ENCODE measurements at places on chromosomes 3 and 15.

GRCh38 chr15:62343397-62343796 is 178.3 kb upstream of the C2CD4B start:
- no peak for DNase-seq

DNA sequence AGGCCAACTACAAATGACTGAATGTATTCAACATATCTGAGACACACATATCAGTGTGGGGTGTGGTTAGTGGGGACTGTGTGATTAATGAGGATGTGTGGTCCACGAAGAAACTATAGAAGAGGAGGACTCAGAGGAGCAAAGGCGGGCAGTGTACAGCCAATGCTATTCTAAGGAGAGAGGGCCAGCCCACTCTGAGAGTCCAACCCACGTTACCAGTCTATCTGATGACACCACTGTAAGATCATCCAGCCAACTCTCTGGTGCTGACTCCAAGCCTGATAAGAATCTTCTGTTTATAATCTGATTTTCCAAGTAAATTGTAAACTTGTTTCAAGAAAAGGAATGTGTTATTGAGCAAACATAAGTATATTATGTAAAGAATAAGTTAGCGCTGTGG is 47.2 kb downstream of the MCF2L2 start:
- DNase-seq, result no peak

DNA sequence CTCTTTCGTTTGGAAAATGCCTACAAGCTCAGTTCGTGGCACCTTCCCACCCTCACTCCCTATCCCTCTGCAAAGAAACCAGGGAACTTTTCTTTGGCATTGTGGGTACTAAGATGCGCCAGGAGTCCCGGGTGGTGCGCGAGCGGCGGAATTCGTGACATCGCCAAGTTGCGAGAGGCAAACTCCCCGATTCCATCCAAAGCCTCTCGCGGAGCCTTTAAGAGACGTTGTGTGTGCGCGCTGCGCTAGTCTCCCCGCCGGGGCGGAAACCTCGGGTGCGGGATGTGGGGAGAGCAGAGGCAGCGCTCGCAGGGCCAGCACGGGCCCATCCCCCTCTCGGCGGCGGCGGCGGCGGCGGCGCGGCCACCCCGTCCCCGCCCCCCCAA is 443 bp upstream of the NR2F2 start:
- DNase-seq, result no peak

DNA sequence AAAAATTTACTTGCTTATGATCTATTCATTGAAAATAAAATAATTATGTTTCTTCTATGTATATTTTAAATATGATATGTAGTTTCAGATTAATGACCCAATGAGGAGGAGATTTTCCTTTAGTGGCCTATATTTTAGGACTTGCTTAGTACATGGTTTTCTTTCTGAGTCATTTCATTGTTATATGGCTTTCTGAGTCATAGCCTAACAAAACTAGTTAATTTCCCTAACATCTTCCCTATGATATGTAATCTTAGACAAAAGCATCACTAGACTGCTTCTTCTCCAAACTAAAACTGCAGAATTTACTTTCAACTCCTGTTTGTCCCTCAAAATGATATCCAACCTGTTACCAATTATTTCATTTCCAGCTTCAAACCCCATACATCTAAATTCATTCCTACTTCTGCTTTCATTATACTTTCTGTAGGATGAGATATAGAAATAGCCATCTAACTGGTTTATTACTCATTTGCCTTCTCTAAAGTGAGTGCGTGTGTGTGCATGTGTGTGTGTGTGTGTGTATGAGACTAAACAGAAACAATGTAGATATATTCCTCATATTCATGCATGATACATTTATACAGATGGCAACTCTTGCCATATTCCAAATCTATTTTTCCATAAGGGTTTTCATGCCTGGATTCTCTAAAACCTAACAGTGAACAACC is 915.0 kb upstream of the GBE1 start:
- DNase-seq, result no peak

DNA sequence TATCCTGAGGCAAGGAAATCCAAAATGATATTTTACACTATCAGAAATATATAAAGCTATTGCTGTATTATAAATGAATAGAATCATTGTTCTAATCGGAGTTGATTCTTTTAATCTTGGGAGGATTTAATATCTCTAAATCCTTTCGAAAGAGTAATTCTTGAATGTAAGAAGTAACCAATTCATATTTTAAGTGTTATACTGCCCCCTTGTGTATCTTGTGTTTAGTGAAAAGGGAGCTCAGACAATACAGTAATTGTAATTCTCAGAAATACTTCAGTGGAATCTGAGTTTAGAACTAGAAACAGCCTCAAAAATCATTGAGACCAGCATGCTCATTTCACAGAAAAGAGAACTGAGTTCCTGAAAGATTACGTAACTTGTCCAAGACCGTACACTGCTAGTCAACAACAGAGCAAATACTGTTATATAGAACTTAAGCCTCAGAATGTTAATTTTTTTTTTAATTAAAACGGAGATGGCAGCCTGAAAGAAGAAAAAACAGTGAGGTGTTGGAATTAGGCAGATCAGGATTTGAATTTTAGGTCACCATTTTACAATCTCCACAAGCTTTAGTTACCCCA is 42.9 kb downstream of the PLCH1 start:
- DNase-seq, result no peak

DNA sequence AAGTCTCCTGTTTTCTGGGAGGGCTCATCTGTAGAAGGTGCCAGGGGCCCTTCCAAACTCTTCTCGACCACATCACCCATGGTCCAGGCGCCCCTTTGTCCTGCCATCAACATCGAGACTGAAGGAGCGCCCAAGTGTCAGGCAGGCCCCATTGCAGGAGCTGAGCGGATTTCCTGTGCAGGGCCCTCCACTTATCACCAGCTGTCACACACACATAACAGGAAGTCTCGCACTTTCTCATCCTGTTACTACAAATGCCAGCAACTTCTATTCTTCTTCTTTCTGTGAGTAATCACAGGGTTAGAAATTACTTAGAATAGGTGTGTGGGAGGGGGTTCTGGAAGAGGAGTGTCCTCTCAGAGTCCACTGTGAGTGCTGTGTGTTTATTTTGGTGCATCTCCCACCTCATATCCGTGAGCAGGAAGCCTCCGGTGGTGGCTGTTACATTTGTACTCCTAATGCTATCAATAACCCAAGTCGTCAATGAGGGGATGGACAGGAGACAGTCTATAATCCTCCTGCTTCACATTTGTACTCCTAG is at the start of gene KLHL6:
Gene KLHL6, minus strand, starts transcription at position 166 of the 541 bp plus-strand sequence. Its CDS starts 53 bp downstream, at position 113.
- peak; percentile 61 for DNase-seq

DNA sequence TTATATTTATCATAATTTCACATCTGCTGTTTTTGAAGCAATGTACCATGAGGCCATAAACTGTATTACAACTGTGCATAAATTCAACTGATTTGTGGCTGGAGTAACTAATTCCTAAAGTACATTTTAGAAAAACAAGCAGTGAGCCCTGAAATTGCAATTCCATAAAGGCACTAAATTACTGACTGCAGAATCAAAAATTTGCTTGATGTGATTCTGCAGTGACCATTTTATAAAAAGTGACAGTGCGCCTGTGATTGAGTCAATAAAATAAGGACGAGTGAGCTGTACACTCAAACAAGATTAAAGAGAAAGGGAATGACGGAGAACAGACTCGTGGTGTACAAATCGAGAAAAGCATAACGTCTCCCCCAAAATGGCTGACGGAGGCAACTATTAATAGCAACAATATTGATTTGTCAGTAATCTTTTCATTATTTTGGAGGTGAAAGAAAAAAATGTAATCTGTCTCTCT is 121.4 kb upstream of the MEIS2 start:
- DNase-seq, result no peak

DNA sequence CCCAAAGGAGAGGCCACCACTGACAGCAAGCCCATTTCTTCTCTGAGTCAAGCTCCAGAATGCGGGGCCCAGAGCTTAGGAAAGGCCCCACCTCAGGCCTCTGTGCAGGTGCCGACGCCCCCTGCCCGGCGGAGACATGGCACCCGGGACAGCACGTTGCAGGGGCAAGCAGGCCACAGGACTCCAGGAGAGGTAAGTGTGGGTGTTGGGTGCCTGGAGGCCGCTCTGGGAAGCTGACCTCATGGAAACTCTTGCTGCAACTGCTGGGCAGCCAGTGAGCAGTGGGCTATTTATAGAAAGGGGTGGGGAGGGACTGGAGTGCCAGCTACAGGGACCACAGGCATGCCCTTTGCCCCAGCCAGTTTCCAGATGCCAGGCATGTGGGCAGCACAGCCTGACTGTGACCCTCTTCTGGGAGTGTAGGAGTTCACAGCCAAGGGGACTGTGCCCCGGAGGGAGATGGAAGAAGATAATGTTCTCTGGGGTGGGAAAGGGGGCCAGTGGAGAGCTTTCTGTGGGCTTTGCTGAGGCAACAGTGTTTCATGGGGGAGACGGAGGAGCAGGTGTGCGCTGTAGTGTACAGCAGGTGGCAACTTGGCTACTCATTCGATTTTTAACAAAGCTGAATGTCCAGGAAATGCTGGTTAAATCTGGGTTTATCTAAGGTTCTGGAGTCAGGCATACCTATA is 23.7 kb downstream of the ALPK3 start:
- DNase-seq, result no peak

DNA sequence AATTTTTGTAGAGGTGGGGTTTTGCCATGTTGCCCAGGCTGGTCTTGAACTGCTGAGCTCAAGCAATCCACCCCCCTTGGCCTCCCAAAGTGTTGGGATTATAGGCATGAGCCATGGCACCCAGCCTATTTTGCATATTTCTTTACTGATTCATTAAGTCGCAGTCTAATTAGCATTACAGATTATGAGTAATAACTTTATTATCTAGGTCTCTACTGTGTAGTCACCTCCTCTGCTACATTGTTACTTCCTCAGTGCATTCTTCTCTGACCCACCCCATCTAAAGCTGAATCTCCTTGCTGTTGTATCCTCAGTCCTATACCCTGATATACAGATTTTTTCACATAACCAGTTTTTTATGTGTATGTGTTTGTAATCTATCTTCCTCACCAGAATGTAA is 61.7 kb downstream of the TFDP2 start:
- no peak for DNase-seq

GRCh38 chr3:180116203-180116602 is 79.5 kb upstream of the PEX5L start:
- no peak for DNase-seq

DNA sequence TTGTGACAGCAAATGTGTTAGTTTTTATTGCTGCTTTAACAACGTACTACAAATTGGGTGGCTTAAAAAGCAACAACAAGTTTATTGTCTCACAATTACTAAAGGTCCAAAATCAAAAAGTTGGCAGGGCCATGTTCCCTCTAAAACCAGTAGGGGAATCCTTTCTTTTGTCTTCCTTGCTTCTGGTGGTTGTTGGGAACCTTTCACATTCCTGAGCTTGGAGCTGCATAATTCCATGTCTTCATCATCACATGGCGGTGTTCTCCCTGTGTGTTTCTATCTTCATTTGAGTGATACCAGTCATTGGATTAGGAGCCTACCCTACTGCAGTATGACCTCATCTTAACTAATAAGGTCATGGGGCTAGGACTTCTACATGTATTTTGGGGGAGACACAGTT is 7.4 kb downstream of the SPRED1 start:
- DNase-seq, result no peak

DNA sequence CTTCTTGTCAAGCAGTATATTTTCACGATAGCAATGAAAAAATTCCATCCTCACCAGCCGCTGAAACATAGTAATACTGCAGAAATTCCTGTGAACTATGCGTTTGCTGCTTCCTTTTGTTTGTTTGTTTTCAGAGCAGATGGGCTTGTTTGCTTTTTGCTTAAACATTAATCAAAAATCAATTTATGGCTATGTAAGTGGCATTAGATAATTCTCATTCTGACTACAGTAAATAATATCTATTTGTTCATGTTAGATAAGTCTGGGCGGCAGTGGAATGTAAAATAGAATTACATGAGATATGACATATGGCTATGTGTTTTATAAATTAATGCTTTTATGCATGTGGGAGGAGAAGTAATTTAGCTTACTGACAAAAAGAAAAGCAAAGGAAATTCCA is 163.7 kb downstream of the PGPEP1L start:
- no peak for DNase-seq

GRCh38 chr3:117665296-117665695 is 955.7 kb downstream of the TUSC7 start:
- DNase-seq, result no peak

DNA sequence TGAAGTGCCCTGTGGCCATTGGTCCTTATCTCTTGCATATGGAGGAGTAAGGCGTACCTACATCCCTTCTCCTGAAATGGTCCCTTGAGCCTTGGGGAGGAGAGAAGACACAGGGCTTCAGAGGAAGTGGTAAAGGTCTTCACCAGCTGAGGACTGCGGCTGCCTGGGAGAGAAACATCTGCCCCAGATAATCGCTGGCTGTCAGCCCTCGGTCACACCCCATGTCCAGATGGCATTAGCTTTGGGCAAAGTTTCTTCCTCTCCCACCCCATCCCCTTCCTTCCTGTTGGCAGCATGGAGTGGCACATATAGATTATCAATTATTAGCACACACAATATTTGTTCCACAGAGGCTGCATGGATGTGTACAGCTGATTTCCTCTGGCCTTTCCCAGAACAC is 61.6 kb downstream of the LRTM1 start:
- no peak for DNase-seq

- DNase-seq, result no peak
Measured at GRCh38 chr3:42210726-42211125, 55.3 kb downstream of the CCK start.

- no peak for DNase-seq
Measured at GRCh38 chr3:177624528-177625495, 427.5 kb upstream of the TBL1XR1 start.

GRCh38 chr3:152719264-152719663 is 115.7 kb upstream of the P2RY1 start:
- DNase-seq, result no peak

GRCh38 chr3:48915296-48915695 is 3.3 kb upstream of the ARIH2 start:
- DNase-seq, result no peak

- DNase-seq, result peak; percentile 44
Measured at GRCh38 chr15:84981711-84982300, at the start of gene PDE8A. PDE8A (plus strand) TSS chr15:84981856; CDS start chr15:84982163, 307 bp downstream.

DNA sequence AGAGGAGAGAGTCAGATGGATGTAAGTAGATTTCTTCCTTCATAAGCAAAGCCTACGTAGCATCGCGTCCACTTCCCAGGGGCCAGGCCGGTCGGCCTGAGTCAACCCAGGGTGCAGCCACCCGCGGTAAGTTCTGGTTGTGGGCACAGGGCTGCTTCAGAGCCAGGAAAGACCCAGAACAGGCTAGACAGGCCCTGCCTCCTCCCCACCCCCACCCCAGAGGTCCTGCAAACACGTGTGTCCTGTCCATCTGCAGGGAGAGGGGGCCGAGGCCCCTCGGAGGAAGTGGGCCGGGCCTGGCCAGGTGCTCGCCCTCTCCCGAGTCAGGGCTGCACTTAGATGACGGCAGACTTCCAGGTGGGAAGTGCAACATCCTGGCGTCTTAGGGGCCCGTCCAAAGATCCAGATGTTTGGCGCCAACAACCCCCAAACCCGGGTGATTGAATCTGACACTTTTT is 100.8 kb upstream of the ALDH1A3 start:
- no peak for DNase-seq

- DNase-seq, result no peak
Measured at GRCh38 chr3:72517921-72518424, 330.3 kb downstream of the SHQ1 start.

DNA sequence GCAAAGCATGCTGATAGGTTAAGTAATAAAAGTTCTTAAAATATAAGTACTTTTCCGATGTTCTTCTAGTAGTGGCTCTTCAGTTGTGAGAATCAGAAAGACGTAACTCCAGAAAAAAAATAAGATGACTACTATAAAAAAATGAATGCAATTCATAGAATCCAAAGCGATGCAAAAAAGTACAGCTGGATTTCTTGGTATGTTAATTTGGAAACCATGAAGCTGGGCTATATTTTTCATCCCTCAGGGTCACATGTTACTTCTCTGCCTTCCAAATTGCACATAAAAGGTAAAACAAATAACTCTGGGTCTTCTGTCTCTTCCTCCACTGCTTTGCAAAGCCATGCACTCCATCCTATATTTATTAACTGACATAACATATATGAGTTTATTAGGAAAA is 843.9 kb upstream of the DPPA4 start:
- no peak for DNase-seq
